Hematopoietic multipotent progenitor cell (in vitro differentiated cells): ENCODE measurements at places on chromosomes 3 and 15. TPM values are rescaled to one million over a fixed set of nuclear protein-coding genes. Genes with fewer than 3 reads are reported as not detected.

- no peak for DNase-seq
Measured at GRCh38 chr3:42256135-42256819, 9.7 kb downstream of the CCK start.

DNA sequence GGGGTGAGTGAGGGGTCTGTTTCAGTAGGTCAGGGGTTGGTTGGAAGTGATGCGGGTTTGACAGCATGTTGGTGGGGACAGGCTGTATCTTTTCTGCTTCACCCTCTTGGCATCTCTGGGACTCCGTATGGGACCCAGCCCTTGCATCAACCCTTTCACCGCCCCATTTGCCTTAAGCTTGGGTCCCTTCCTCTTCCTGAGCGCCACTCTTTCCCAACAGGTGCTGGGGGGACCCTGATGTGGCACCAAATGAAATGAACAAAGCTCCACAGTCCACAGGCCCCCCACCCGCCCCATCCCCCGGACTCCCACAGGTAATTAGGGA is 1.1 kb downstream of the EIF4G1 start:
- no peak for DNase-seq

GRIP2 gene
- total RNA-seq: not detected

GRCh38 chr15:57665194-57665593 is 41.3 kb upstream of the POLR2M start:
- DNase-seq: no peak

NOX5 gene
- under 0.01 TPM for total RNA-seq

CPLX3 gene
- not detected for total RNA-seq

DNA sequence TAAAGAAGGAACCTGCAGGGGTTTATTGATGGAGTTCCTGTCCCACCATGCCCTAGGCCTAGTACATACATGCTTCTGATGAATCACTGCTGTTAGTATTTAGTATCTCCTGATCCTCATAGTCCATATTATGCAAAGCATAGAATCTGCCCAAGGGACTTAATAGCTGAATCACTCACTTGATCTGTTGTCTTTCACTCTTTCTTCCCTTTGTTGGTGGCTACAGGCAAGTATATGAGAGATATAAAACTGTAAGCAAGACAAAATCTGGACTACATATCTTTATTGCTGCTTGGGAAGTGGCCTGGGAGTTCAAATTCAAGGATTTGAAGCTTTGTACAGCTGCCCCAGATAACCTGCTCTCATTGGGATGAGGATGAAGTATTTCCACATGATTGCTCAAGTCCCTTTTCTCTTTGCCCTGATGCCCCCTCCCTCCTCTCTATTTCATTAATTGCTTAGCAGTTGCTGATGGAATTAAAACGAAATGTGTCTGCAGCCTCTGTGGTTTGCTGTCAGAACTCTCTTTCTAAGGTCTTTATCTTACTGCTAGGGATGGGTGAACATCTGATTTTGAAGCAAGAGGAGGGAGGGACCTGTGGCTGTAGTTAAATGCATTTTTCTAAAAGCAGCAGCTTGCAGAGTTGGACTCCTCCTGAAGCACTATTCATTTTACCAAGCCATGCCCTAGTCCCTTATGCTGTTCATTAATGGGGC is 114.1 kb downstream of the ZNF609 start:
- DNase-seq: peak; percentile 23

GRCh38 chr15:100438570-100438969 is 90.2 kb downstream of the CERS3 start:
- DNase-seq: no peak

GRCh38 chr3:65558826-65559225 is 479.9 kb downstream of the MAGI1 start:
- no peak for DNase-seq

DNA sequence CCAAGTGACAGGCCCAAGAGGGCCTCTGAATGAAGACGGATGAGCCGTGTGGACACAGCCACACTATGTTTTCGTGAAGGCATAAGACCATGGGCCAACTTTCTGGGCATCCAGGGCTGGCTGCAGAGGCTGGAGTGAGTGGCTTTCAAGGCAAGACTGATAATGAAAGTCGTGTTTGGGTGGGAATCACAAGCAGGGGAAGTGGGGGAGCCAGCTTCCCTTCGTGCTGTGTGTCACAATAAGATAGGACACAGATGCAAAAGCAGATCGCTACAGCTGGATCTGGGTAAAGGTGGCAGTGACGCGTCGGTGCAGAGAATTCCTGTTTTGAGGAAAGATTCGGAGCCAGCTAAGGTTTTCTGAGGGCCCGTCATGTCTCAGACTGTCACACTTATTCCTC is 309.8 kb upstream of the CTDSPL start:
- no peak for DNase-seq

TMEM266 gene
- not detected for total RNA-seq

LIPH gene
- total RNA-seq: under 0.01 TPM

DNA sequence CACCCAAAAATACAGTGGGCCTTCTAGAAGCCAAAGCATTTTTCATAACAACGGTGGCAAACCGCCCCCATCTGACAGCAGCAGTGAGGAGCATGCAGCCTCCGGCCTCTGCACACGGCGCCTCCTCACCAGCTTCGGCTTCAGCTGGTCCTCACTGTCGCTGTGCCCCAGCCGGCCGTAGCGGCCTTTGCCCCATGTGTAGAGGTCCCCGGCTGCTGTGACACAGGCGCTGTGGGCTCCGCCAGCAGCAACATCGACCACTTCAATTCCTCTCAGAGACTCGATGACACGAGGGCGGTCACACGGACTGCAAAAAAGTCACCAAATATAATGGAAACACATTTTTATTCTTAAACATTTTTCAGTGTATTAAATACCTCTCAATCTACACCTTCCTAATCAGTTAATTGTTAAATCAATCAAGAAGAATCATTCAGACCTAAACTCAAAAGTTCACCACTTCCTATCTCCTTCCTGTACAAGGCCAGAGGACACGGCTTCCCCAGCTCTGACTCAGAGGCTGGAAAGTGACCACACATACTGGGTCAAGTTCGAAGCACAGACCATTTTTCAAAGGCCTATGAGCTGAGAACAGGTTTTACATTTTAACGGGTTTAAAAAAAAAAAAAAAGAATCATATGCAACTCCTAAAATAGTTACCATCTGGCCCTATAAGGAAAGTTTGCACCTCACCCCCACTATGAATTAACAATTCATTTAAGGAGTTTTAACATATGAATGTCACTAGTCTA is 33.6 kb upstream of the OCA2 start:
- DNase-seq: no peak

ZNF80 gene
- not detected for total RNA-seq

GRCh38 chr3:157336252-157337009 is 100.2 kb upstream of the PTX3 start:
- no peak for DNase-seq

ETFA gene
- 70.6 TPM for total RNA-seq

DNA sequence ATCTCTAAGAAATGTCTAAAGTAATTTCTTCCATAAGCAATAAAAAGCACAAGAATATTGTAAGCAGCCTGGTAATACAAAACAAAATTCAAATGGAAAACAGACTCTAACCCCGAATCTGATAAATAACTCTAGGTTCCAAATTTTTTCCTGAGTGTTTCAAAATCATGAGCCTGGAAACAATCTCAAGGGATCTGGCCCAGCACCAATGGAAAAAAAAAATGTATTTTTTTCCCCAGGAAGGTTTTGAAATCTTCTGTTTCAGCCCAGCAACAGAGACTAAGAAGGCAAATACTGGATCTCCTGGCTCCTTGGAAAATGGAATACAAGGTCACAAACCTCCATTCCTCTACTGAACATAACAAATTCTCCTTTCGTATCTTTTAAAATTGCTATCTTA is 13.0 kb downstream of the TBC1D2B start:
- DNase-seq: no peak

DNA sequence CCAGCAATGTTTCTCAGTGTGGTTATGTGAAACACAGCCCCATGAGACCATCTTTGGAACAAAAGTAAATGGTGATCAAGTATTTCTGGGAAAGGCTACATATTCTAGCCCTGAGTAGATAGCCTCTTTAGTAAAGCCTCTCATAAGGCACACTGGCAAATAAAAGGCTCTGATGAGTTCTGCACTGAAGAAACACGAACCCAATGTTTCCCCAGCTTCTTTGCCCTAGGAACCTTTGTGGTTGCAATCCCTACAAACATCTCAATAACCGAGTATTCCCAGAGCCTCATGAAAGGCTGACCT is 41.8 kb downstream of the RAB6B start:
- no peak for DNase-seq

CA12 gene
- under 0.01 TPM for total RNA-seq

- DNase-seq: no peak
Measured at GRCh38 chr15:56759450-56759845, 26.1 kb upstream of the ZNF280D start.
